ENCODE measurements at places on chromosomes 4 and X.

GRCh38 chr4:1809754-1810502, 16.8 kb downstream of the FGFR3 start:
- no peak for DNase-seq

- DNase-seq: no peak
Observed at GRCh38 chrX:52353838-52354237, 15.0 kb upstream of the XAGE2 start.

- DNase-seq: no peak
Observed at GRCh38 chr4:95548738-95549245, at the start of gene UNC5C. UNC5C (minus strand) TSS chr4:95548973.

DNA sequence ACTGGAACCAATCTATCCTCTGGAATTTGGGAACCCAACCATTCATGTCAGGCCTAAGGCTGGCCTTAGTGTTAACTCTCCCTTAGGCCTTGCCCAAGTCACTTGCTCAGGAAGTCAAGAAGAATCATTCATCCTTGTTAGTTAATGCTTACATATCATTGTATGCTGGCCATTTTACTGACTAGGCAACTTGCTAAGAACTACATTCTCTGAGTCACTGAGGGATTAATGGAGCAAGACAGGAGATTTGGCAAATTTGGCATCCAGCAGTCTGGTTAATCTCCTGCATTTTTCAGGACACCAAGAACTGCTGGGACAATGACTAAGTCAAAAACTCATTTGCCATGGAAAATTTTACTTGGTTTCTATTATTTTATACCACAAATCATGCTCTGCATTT, 115.8 kb upstream of the DDIT4L start:
- no peak for DNase-seq

DNA sequence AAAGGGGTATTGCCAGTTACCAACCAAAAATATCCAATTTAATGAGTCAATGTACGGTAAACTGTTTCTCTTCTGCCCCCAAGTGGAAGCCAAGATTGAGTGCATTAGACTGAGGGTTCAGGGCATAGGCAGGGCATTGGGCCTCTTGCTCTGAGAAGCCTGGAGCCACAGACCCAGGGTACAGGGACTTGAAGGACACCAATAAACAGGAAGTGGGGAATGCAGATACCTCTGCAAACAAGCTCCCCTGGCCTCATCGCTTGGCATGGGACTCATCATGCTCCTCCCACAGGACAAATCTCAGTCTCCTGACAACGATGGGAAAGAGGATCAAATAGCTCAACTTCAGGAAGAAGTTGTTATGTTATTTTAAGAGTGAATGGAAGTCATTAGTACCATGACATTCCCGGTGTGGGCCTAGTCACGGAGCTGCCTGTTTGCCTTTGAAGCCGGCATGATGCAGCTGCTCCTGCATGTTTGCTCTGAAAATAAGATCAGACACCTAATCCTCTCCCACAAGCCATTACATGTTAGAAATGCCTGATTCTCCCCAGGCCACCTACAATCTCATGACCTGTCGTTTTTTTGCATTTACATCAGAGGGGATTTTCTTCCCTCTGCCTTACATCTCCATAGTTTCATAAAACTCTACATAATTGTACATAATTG, 224.2 kb downstream of the RCHY1 start:
- no peak for DNase-seq

- no peak for DNase-seq
Observed at GRCh38 chrX:10360116-10360515, 203.3 kb downstream of the CLCN4 start.

DNA sequence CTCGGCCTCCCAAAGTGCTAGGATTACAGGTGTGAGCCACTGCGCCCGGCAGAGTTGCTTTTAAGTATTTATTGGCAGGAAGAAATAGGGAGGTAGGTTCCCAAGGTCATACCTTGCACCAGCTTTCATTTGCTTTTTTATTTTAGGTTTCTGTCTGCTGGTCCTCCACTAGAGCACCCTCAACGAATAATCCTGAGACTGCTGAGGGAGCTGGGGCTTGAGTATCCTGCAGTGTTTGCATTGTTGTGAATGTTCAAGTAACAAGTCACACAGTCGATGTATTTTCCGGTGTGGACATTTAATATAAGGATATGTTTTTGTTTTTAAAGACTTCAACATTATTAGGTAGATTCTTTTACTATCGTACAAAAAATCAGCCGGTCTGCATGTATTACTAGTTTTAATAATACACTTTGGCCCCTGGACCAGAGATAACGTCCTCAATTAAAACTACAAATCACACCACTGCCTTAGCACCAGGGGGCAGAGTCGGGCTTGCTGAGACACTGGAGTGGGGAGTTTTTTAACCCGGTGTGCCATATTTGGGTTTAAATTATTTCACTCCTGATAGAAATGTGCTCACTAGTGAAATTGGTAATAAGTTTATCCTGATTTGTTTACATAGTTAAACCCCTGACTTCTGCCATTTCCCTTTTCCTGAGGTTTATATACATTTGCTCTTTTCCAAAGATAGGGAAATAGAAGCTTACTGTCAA, 11.6 kb downstream of the SMIM20 start:
- DNase-seq: no peak

DNA sequence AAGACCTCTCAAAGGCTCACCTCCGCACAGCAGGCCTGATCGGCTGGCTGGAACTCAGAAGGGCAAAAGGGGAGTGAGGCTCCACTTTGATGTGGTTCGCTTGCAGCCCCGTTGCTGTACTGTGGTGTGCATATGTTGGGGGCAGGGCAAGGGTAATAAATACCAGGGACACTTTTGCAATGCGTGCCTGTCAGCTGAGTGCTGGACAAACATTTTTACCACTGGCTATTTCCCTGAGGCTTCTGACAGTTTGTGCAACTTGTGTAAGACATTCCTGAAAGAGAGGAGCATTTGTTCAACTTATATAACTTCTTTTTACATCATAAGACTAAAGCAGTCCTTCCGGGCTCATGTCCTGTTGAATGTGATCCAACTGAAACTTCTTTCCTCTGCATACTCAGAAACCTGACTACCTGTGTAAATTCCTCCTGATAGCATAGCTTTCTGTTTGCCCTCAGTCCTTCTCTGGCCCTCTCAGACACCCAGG, 82.3 kb downstream of the SPRY1 start:
- DNase-seq: peak; percentile 27

- no peak for DNase-seq
Observed at GRCh38 chr4:2389691-2390090, 28.8 kb downstream of the ZFYVE28 start.

GRCh38 chr4:10455133-10455532, 2.1 kb downstream of the ZNF518B start:
- DNase-seq: no peak

DNA sequence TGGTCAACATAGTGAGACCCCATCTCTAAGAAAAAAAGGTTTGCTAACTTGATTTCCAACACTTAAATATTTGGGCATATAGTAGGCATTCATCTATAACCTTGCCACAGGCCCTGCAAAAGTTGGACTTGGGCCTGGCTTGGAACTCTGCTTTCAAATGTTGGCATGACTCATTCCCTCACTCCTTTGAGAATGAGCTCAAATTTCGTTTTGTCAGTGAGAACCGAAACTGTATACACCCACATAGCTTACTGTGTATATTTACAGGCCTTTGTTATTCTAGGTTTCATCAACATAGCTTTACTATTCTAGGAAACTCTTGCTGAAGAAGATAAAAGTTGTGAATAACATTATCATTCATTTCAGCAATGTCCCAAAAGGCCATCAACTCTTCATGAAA, 88.7 kb upstream of the ELOVL6 start:
- DNase-seq: peak; percentile 55

GRCh38 chr4:173699841-173700475, 169.9 kb upstream of the HAND2 start:
- no peak for DNase-seq

DNA sequence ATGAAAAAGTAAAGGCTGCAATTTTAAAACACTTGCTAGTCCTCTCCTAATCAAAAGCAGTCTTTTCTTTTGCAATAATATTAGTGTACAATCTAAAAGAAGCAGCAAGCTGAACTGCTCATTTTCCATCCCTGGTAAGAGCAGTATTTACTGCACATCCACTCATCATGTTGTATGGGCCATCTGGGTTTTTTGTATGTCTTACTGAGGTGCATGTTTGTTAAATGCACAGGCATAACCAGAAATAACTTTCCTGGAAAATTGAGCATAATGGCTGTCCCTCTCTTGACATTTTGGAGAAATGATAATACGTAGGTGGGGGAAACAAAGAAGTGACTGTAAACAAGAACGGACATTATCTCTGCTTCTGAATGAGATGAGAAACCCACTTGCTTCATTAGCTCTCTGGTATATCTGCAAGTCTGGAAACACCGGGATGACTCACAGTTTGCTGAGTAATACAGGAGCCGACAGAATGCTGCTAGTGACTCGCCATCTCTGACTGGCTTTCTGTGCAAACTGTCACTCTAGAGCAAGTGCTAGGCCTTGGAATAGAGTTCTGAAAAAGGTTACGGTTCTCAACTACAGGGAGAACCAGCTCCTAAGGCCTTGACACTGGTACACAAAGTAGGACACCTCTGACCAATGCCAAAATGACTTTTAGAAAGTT, 85.7 kb upstream of the MTM1 start:
- DNase-seq: peak; percentile 53
